Iris pigment epithelial cell (primary cell): ENCODE measurements at places on chromosomes 5 and 9.
A peak's percentile ranks its signal among the peaks of the same experiment; 100 is the strongest.

- DNase-seq = peak; percentile 50
These were observed 1.5 kb downstream of the SMIM32 start for GRCh38 chr5:136191304-136192014.

DNA sequence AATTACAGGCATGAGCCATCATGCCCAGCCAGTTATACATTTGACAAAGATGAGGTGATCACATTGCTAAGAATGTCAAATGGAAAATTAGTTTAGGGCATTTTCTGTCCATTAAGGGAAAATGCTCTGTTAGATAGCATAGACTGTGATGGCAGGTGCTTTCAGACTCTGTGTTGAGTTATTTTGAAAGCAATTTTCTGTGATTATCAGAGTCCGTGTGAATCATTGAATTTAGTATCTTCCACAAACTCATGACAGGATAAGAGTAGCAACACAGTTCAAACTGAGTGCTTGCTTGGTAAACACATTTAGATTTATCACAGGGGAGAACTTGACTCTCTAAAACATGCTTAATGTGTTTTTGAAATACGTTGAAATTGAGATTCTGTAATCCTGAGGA lies 69.0 kb downstream of the GAPVD1 start:
- no peak for DNase-seq

DNA sequence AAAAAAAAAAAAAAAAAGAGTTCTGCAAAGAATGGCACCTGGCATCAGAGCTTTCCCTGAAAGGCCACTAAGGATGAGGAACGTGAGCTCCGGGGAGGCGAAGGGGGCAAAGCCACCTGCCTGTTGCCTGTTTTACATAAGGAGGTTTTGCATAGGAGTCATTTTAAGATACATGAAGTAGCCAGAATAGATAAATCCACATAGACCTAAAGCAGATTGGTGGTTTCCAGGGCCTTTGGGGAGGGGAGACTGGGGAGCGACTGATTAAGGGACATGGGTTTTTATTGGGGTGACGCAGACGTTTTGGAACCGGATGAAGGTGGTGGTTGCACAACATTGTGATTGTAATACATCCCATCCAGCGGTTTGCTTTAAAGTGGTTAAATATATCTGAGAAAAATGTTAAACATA lies 7.1 kb downstream of the NEK6 start:
- DNase-seq = peak; percentile 55

GRCh38 chr5:72814104-72814503 lies 2.4 kb upstream of the TNPO1 start:
- no peak for DNase-seq

- peak; percentile 17 for DNase-seq
These were observed 44.0 kb downstream of the RASA1 start for GRCh38 chr5:87311405-87312279.

DNA sequence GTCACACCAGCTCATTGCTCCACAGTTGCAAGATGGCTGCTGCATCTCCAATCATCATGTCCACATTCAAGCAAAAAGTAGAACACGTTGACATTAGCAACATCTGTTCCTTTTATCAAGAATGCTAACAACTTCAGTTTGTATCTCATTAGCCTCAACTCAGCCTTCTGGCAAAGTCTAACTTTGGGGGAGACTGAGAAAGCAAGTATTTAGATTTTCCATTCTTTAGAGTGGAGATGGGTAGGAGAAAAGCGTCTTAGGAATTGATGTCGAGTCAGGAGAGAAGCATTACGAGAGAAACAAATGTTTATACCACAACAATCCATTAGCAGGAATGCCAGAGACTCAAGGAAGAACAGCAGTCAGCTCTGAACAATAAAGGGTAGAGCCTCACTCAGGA lies 446.3 kb downstream of the ENC1 start:
- DNase-seq = no peak

GRCh38 chr5:26495437-26495836 lies 542.9 kb downstream of the CDH9 start:
- no peak for DNase-seq
